ENCODE measurements at places on chromosomes 2 and 18.
A peak's percentile ranks its signal among the peaks of the same experiment; 100 is the strongest.

GRCh38 chr2:237390235-237390634 is 23.7 kb downstream of the COL6A3 start:
- DNase-seq = no peak

DNA sequence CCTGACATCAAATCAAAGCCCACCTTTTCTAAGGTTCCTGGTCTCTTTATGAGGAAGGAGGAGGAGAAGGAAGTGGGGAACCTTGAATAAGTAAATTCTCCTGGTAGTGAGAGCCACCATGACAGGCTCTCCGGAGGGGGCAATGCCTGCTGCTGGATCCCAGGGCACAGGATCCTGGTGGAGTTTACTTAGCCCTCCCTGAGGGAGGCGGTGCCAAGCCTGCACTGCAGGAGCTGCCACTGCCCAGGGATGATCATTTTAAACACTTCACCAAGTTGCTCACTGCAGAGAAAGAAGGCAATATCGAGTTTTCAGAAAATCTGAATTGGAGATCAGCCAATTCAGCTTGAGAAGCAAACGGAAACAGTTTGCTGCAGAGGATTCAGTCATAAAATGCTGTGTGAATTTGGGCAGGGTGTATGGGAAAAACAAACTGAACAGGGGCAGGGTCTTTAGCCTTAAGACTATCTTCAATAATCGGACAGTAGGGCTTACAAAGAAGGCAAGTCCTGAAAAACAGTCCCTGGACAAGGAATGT is 200.7 kb downstream of the RAD51AP2 start:
- no peak for DNase-seq

GRCh38 chr2:73704285-73704684 is 32.9 kb downstream of the TPRKB start:
- no peak for DNase-seq

- no peak for DNase-seq
These were observed 162.6 kb upstream of the CRIM1 start for GRCh38 chr2:36192983-36193382.

- no peak for DNase-seq
These were observed 4.5 kb downstream of the NR4A2 start for GRCh38 chr2:156327835-156328695.

GRCh38 chr2:143553261-143553660 is 424.0 kb downstream of the ARHGAP15 start:
- no peak for DNase-seq

DNA sequence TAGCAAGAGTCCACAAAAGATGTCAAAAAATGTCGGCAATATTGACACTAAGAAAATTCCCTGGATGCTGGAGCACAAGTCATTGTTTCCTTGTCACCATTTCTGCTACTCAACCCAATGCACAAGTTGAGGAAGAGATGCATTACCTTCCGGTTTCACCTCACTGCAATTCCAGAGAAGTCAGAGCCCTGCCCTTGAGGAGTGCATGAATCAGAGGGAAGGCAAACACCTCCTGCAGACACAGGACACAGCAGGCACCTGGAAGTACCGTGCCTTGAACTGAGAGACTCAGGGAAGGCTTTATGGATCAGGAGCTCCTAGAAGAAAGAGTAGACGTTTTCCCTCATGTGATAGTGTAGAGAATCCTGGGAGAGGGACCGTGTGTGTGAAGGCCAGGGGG is 62.7 kb upstream of the ARL4C start:
- no peak for DNase-seq

GRCh38 chr2:212640428-212640827 is 101.8 kb upstream of the ERBB4 start:
- no peak for DNase-seq

GRCh38 chr2:228602288-228602687 is 420.8 kb upstream of the SPHKAP start:
- DNase-seq = no peak

- DNase-seq = peak; percentile 40
These were observed 11.5 kb downstream of the GPR55 start for GRCh38 chr2:230913406-230914143.

- DNase-seq = no peak
These were observed 87.1 kb downstream of the MYOM1 start for GRCh38 chr18:3132700-3133099.

DNA sequence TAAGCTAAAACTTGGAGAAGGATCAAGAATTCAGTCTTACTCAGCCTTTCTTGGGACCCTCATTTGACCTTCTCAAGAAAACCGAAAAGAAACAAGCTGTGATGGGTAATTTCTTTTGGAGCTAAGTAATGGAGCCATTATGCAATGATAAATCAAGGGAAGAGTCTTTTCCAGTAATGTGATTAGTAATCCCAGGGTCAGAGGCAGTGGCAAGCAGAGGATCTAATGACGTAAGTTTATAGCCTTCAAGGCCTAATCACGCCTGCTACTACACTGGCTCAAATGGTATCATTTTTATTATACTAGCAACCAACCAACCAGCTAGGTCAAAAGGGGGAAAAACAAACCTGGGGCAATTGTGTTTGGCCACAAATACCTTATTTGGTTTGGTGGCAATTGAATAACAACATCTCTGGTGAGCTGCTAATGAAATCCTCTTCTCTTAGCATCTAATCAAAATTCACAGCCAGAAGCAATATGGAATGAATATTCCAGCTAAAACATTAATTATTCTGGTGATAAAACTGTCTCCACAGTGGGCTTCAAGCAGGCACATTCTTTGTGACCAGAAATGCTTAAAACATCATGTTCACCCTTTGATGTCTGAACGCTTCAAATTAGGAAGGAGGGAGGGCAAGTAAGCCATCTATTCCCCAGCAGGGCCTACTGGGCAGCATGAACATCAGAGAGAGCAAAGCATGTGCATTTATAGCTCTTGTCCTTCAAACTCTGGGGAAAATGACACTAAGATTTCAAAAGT is 114.9 kb upstream of the SULT1C3 start:
- DNase-seq = no peak

DNA sequence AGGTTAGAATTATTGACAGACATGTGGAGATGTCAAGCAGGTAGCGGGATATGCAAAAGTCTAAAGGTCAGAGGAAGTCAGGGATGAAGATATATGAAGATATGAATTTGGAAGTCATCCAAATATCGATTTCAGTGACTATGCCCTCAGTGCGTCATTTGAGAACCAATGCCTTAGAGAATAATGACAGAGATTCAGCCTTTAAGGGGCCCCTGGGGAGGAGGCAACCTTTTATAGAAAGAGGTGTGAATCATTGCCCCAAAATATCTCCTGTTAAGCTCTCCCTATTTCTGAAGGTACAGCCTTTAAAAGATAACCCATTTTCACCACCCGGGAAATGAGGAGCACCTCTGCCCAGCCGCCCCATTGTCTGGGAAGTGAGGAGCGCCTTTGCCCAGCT is 223.4 kb downstream of the NCKAP5 start:
- DNase-seq = no peak

GRCh38 chr18:11851806-11852337 is 659 bp downstream of the CHMP1B start:
- peak; percentile 55 for DNase-seq

DNA sequence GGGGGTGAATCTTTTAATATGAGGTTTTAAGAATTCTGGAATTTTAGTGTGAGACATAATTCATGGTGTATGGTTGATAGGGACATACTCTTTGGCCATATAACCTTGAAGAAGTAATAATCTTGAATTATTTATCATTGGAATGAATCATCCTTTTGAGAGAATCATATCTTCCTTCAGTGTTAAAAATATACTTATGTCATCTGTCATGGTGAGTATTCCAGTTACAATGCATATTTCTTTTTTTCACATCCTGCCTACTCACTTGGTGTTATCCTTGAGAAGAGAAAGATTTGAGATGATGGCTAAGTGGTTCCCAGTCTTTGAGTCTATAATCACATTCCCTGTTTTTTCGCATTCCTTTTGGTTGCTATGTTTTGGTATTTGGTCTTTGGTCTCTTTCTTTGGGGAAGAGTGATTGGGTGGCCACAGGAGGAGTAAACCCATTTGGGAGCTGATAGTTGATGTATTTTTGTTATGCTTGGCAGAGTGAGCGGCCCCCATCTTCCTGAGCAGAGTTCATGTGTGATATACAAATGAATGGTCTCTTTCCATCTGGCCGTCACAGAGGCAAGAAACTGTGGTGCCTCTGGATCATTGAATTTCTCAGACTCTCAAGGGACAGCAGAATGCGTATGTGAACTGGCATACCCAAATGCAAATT is 21.6 kb downstream of the ASAP2 start:
- DNase-seq = no peak

DNA sequence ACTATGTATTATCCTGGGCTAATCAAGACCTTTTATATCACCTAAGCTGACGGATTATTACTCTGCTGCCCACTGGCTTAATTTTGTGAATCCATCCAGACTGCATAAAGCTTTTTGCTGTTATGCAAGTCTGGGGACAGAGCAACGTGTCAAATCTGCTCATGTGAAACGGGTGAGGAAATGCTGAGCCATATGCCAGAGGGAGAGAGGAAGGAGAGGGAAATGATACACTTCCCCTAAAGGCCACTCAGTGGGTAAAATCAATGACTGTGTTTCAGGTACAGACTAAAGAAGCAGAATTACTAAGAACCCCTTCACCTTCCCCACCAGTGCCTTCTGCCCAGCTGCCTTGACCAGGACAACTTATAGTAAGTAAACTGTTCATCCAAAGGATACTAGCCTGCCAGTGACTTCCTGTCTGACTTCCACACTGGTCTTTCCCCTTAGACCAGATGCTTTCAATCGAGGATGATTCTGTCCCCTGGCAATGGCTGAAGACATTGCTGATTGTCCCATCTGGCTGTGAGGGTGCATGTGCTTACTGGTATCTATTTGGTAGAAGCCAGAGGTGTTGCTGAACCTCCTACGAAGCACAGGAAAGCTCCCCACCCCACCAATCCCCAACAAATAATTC is 43.0 kb downstream of the STAT1 start:
- no peak for DNase-seq

GRCh38 chr18:36099311-36099710 is 29.8 kb downstream of the SLC39A6 start:
- peak; percentile 20 for DNase-seq

- no peak for DNase-seq
These were observed 76.3 kb downstream of the R3HDM1 start for GRCh38 chr2:135607561-135607960.

GRCh38 chr2:218952160-218952559 is 7.3 kb upstream of the CDK5R2 start:
- DNase-seq = no peak

- no peak for DNase-seq
These were observed 625.5 kb downstream of the ARHGAP15 start for GRCh38 chr2:143754742-143755141.

DNA sequence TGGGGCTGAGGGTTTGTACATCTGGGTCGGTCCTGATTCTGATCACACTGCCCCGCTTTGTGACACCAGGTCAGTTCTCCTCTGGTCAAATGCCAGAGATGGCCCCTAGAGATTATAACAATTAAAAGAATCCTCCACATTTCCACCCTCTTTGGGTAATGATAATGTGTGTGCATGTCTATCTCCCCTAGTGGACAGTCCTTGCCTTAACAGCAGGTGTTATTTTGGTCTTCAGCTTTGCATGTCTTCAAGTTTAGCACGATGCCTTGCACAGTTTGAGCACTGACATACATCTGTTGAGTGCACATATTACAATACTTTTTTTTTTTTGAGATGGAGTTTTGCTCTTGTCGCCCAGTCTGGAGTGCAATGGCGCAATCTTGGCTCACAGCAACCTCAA is 25.7 kb upstream of the COX7A2L start:
- peak; percentile 41 for DNase-seq

DNA sequence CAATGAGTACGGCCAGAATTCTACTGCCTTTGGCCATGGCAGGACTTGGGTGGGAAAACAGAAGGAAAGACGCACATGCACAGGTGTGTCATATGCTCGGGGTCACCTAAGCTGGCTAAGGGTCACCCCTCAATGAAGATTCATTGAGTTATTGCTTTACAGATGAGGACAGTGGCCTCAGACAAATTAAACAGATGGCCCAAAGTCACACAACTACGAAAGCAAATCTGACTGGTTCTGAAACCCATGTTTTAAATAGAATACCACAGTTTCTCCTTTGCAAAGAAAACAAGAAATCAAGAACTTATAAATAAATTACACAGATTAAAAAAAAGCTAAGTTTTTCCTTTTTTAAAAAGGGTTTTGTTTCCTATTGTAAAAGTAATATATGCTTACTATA is 70.5 kb downstream of the ID2 start:
- DNase-seq = no peak

DNA sequence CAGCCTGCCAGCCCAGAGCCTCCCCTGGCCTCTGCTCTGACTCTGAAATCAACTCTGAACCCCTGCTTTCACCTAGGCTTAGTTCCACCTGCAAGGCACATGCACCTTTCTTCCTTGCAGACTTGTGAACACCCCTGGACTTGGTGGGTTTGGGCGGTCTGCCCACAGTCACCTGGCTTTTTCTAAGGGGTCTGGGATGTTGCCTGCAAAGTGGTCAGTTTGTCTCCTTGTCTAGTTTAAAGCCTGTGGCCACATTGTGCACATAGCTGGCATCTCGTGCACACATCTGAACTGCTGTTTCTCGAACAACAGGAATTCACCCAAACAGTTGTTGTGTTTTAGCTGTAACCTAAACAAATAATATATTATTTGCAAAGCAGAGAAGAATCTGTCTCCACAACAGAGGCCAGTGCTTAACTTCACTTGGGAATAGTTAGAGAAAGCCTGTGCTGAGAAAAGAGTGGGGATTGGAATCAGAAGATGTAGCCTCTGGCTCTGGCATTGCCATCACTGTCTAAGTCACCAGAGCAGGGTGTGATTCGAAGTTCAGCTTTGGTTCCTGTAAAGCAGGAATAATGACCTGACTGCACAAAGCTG is 108.5 kb downstream of the TMEM18 start:
- no peak for DNase-seq

GRCh38 chr18:48609820-48610815 is 71.3 kb downstream of the CTIF start:
- no peak for DNase-seq

DNA sequence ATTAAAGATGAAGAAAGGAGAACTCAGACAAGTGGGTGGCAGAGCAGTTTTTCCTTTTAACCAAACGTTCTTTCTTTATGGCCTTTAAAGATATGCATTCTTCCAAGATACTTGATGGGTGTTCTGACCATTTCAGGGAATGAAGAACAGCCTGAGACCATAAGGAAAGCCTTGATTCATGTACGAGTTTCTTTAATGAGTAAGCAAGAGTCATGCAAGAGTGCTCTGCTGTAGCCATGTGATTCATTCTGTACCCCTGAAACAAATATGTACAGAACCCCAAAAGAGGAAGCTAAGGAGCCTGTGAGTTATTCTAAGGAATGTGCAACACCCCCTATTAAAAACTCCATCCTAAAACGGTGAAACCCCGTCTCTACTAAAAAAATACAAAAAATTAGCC is 372.8 kb downstream of the MTX2 start:
- DNase-seq = no peak

Measured in hematopoietic multipotent progenitor cell treated with erythropoietin and hydrocortisone succinate and interleukin-3 and kit ligand, for 8 days (in vitro differentiated cells).